ENCODE measurements at places on chromosomes 5 and 9.

DNA sequence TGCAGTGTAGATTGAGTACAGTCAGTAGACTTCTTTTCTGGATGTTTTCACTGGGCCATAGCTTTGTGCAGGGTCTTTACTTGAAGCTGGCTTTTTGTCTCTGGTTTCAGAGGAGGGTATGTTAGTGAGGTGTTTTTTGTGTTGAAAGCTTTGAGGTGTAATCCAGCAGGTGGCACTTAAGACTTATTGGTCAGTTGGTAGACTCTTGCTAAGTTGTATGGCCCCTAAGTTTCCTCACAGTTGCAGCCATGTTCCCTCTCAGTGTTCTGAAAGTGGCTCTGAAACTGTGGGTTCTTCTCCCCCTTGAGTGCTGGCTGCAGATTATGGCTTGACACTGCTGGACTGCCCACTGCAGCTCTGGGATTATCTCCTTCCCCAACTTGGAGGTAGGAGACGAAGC lies 55.7 kb upstream of the SLC44A1 start:
- DNase-seq, result no peak

DNA sequence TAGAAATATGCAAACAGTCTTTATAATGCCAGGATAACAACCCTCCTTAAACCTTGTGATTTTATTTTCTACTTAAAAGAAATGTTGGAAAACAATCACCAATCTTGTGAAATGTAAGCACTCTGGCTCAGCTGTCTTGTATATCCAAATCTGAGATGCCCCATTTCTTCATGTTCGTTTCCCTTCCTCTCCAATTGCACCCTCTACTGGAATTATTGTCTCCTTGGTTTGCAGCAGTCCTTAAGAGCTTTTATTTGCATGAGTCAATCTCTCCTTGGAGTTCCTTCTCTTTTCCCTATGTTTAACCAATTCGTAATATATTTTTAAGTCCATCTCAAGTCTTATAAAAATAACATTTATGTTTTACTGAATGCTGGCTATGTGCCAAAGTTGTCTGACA lies 362.0 kb upstream of the CDH10 start:
- DNase-seq, result peak; percentile 8

- DNase-seq, result no peak
Measured at GRCh38 chr9:114372921-114373448, 14.8 kb downstream of the AKNA start.

- DNase-seq, result no peak
Measured at GRCh38 chr9:13480693-13481092, 201.2 kb upstream of the MPDZ start.

DNA sequence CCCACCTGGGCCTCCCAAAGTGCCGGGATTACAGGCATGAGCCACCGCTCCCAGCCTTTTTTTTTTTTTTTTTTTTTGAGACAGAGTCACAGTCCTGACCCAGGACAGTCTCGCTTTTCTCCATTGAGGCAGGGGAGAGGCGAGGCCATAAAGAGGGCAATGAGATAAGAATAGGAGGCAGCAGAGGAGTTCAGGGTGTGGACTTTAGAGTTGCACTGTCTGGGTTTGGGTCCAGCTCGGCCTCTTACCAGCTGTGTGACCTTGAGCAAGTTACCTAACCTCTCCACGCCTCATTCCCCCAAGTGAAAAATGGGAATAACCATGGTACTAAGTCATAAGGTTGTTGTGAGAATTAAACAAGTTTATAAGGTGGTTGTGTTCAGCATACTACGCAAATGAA lies 24.6 kb upstream of the ANKH start:
- DNase-seq, result no peak

DNA sequence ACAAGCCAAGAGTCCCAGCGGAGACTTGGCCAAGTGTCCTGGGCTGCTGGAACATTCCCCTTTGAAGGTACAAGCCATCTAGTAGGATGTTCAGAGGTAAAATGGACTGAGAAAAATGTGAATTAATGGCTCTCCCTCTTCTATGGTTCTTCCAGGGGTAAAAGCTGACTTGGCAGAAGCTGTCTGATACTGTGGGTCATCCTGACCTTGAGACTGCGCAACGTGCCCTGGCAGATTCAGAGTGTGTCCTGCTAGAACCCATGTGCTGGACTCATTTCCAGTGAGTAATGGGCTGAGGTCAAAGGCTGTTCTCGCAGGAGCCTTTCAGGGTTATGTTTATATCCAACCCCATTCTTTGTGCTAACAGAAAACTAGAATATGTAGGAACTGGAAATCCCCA lies 423.0 kb upstream of the CD180 start:
- DNase-seq, result no peak

DNA sequence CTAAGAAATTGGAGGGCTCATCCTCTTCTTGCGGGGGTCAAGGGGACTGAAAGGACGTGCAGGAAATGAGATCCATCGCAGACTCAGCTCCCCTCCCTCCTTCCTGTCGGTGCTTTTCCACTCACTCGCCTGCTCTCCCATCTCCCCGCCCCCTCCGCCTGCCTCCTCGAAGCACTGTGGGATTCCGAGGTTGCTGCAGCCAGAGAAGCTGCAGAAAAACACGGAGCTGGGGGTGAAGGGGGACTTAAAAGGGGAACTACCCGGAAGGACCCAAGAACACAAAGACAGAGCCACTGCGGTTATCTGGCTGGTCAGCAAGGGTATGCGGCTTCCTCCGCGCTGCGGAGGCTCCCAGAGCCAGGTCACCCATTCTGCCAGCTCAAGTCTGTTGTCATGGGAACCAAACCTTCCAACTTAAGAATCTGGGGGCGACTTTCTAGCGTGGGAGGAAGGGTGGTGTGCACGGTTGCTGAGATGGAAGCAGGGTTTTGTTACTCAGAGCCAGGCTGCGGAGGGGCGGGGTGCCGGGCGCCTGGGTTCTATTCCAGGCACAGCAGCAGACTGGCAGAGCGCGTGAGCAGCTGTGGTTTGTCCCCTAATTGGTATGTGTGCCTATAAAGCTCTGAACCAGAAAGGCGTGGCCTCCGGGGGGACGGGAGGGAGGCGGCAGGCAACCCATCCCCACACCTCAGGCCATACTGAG lies 24.9 kb downstream of the PCDHGC5 start:
- peak; percentile 79 for DNase-seq

DNA sequence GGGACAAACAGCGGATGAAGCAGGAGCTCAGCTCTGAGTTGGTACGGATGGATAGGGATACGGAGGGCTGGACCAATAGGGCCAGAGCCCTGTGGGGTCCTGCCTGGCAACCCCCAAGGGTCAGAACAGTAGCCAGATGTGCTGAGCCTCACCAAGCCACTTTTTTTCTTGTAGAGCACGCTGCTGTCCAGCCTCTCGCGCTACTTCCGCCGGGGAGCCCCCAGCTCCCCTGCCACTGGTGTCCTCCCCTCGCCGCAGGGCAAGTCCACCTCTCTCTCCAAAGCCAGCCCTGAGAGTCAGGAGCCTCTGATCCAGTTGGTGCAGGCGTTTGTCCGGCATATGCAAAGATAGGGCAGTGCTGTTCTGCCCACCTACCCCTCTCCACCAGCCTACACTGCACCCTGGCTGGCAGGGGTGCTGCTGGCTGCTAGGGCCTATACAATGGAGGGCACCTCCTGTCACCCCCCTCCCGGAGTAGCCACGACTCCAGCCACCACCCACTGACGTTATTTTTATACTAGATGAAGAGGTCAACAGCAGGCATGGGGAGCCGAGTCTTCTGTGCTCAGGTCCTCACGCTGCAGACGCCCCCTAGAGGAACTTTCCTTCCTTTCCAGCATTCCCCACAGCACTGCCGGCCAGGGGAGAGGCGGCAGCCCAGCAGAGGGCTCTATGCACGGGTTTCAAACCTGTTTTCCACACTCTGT lies 21.6 kb downstream of the SH3GLB2 start:
- DNase-seq, result peak; percentile 46

- DNase-seq, result no peak
Measured at GRCh38 chr9:108283696-108284095, 572.1 kb downstream of the ACTL7B start.

- no peak for DNase-seq
Measured at GRCh38 chr9:2697492-2697891, 19.8 kb upstream of the KCNV2 start.

DNA sequence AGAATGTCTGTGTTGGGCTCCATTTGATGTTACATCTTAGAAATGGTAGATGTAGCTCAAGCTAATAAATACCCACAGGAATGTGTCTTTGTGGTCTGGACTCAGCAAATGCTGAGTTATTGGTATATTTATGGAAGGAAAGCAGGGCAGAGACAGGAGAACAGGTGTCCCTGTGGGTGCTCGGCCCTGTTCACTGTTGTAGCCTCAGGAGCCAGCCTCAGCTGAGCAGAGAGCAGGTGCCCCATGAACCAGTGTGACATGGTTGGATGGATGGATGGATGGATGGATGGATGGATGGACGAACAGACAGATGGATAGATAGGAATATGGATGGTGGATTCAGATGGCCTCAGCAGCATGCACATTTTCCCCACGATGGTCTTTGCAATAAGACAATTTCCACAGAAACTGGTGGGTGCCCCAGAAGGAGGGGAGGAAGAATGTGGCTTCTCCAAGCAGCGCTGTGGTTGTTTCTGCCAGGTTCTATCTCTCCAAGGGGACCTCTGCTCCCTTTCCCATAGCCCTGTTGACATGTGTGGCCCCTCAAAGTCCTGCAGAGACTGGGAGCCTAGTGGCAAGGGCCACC lies 8.2 kb upstream of the IRF1 start:
- DNase-seq, result no peak

- DNase-seq, result peak; percentile 6
Measured at GRCh38 chr5:52693280-52693679, 94.4 kb upstream of the ITGA1 start.

- DNase-seq, result no peak
Measured at GRCh38 chr9:89078421-89078820, 87.2 kb downstream of the S1PR3 start.

DNA sequence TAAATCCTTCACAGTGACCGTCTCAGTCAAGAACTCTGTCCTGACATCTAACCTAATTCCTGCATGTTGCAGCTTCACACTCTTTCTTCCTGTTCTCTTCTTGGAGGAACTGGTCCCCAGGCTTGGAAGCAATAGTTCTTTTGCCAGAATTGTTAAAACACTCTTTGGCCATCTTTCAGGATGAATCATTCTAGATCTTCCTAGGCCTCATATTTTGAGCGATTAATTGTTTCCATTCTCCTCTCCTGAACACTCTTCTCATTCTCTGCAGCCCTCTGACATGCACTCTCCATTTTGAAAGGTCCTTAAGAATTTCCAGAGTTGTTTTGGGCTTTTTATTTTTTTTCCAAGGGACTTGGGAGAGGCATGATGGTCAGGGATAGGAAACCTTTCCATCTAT lies 85.8 kb downstream of the FAM114A2 start:
- DNase-seq, result no peak

DNA sequence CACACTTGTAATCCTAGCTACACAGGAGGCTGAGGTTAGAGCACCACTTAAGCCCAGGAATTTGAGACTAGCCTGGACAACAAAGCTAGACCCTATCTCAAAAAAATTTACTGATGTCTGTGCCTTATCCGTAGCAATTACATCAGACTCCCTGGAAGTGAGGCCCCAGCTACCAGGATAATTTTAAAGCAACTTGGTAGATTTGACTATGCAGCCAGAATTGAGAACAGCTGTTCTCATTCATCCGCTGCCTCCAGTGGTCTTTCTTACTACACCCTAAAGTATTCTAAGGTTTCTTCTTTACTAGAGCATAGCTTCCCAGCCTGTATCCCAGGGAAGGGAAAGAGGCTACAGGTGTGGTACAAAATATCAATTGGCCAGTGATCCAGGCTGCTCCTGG lies 20.4 kb upstream of the C9orf152 start:
- DNase-seq, result no peak

DNA sequence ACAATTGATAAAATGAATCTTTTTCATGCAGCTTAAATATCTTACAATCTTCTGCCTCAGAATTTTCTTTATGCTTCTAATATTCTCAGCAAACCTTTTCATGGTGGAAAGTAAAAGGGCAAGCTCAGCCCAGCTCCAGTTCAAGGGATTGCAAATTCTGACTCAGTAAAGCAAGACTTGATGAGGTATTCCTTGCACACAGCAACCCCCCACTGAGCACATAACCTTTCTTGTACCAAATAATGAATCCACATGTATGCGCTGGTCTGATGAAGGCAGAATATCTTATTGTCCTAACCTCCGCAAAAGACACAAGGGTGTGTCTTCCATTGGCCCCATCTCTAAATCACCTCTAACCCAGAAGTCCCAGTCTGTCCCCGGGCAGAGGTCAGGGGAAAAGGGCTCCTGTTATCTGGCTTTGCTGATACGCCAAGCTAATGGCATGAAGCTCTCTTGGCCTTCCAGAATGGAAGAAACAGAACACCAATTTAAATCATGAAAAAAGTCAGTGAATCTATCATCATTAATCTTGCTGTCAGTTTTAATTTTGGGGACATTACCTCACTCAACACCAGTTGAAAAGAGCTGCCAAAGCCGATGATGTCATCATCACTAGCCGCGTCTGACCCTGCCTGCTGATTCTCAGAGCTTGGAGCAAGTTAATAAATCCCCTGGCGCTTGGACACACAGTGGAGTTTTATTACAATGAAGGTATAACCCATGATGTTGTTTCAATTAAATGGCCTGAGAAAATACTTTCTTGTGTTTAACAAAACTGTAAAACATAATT lies 592.5 kb upstream of the CLINT1 start:
- DNase-seq, result no peak

DNA sequence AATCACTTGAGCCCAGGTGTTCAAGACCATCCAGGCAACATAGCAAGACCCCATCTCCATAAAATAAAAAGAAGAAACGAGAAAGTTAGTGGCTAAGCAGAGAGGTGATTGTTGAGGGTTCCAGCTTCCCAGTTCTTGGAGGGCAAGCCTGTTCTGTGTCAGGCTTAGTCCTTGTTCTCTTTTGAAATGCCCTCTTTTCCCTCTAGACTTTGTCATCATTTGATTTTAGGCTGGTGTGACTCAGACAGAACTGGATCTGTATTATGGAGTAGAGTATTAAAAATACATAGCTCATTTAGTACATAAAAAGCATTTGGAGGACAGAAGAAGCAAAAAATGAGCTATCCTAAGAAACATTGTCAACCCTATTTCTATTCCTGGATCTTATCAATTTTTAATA lies 159.4 kb downstream of the CD180 start:
- DNase-seq, result no peak

DNA sequence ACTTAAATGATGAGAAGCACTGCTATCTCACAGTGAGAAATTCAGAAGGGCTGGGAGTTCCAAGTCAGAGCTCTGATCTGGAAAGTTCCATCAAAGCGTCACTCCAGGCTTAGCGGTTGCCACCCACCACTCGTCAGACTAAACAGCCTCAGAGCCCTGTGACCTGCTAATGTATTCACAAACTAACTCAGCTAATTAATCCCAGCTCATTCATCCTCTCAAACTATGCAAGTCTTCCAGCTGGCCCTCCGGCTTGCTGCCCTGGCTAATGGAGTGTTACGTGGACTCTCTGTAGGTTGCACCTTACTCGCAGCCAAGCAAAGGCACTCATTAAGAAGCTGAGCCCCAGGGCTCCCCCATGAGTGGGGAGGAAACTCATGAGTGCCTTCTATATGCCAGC lies 82.2 kb upstream of the GABRP start:
- DNase-seq, result no peak

- DNase-seq, result no peak
Measured at GRCh38 chr5:92207151-92207550, 824.0 kb upstream of the ARRDC3 start.

- DNase-seq, result no peak
Measured at GRCh38 chr5:169804861-169805260, 167.8 kb downstream of the DOCK2 start.
